ENCODE measurements at places on chromosomes 4 and X. TPM values are rescaled to one million over a fixed set of nuclear protein-coding genes. Genes with fewer than 3 reads are reported as not detected.

Gene BOD1L1
- total RNA-seq: 20.2 TPM

Gene CCDC160
- not detected for total RNA-seq

Gene VCX2
- total RNA-seq: not detected

Gene CACNA1F
- total RNA-seq: 0.21 TPM

DNA sequence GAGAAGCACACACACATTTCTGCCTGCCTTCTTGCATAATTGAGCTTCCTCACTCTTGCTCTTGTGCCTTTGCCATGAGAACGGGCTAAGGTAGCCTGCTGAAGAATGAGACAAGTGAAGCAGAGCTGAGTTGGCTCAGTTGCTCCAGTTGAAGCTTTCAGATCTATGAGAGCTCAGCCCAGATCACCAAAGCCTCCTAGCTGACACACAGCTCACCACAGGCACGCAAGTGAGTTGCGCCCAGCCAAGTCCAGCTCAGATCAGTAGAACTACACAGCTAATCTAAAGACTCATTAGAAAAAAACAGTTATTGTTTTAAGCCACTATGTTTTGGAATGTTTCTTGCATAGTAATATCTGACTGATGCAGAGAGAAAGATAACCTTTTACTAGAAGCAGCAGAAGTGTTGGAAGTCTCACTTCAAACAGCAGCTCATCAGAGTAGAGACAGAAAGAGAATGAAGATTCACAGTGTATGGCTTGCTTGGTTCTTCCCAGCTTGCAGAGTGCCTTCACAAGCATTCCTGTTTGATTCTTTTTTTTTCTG, 362.4 kb downstream of the MID1IP1 start:
- no peak for DNase-seq

GRCh38 chr4:114149-114548, 10.2 kb upstream of the ZNF718 start:
- DNase-seq: no peak

DNA sequence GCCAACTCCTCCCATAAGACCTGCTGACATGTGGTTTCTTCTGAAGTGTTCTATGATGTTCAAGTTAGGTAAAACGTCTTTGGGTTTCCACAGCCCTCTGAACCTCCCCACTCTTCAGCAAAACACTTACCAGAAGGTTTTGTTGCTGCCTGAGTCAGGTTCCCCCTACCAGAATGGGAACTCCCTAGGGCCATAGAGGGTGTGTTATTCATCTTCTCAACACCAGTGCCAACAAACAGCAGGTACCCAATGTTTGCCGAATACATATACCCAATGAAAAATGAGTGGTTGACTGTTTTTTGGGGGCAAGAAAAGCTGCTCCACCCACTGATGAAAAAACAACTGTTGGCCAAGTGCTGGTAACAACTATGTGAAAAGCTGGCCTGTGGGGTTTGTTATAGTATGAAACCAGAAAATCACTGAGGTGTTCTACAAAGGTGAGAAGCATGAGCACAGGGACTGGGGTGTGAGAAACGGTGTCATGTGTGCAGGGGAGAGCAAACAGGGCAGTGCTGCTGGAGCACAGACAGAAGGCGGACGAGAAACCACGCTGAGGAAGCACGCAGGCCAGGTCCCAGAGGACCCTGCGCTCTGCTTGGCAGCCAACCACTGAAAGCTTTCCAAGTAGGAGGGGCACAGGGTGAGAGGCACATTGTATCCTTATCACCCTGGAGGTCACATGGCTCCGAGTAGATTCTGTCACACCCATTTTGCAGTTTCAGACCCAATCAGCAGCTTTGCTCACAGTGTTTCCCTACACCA, 28.8 kb downstream of the ATP8A1 start:
- DNase-seq: peak; percentile 85

DNA sequence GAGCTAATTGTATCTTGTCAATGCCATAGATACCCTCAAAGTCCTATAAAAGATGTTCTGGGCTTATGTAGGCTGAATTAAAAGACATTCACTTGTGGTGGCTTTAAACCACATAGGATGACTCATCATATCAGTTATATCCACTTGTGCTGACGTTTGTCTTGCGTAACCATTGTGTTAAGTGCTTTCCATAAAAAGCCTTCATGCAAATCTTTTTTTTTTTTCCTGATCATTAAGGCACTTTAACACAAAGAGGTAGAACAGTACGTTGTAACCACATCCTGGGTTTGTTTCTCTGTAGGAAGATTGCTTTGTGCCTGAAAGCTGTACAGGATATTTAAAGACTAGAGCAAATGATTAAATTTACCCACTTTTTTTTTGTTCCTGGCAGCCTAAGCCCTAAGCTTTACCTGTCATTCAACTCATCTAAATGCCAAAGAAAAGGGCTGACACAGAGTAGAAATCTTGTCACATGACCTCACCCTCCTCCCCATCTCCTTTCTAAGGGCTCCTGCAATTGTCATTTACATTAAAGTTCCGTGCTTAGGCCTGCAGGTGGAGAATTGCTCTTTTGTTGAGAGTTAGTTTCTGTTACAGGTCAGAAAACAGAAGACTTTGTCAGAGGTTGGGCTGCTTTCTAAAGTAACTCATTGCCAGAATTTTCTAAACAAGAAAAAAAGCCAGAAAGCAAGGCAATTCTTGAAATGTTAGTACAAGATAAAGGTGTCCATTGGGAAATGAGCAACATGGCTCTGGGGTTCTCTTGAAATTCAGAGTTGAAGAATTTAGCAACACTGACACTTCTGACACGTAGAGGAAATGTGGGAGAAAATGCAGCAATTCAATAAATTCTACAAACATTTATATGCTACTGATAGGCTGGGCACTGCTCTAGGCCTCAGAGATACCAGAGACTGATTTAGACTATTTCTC, 555.6 kb downstream of the PPARGC1A start:
- DNase-seq: no peak

- DNase-seq: no peak
These were observed 48.1 kb upstream of the PLK4 start for GRCh38 chr4:127832585-127832984.

DNA sequence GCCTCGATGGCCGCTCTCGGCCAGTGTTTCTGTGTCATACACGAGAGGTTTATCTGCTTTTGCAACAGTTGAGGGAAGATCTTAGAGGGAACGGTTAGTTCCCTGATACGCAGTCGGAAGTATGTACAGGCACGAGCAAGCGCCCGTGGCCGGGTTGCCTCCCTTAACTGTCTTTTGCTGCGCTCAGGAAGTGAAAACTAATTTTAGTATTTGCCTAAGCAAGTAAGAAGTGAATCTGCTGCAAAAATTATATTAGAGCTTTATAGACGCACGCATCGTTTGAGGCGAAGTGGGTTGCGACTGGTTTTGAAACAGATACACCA, 695 bp downstream of the MTM1 start:
- peak; percentile 41 for DNase-seq

- DNase-seq: no peak
These were observed 104.1 kb downstream of the PALLD start for GRCh38 chr4:168600796-168601583.

DNA sequence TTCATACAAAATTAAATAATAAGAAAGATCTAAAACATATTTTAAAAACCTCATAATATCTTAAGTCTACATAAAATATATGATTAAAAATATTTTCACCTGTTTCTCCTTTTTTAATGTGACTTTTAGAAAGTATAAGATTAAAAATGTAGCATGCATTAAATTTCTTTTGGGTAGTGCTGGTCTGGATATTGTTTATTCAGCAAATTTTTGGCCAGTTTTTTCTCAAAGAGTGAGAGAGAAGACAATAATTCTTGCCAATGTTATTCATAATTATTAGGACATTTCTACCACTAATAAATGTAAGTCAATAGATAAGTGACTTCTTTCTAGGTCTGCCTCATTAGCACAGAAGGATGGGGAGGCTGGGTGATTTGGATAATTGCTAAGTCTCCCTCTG, 14.1 kb downstream of the MAGEB1 start:
- DNase-seq: no peak

DNA sequence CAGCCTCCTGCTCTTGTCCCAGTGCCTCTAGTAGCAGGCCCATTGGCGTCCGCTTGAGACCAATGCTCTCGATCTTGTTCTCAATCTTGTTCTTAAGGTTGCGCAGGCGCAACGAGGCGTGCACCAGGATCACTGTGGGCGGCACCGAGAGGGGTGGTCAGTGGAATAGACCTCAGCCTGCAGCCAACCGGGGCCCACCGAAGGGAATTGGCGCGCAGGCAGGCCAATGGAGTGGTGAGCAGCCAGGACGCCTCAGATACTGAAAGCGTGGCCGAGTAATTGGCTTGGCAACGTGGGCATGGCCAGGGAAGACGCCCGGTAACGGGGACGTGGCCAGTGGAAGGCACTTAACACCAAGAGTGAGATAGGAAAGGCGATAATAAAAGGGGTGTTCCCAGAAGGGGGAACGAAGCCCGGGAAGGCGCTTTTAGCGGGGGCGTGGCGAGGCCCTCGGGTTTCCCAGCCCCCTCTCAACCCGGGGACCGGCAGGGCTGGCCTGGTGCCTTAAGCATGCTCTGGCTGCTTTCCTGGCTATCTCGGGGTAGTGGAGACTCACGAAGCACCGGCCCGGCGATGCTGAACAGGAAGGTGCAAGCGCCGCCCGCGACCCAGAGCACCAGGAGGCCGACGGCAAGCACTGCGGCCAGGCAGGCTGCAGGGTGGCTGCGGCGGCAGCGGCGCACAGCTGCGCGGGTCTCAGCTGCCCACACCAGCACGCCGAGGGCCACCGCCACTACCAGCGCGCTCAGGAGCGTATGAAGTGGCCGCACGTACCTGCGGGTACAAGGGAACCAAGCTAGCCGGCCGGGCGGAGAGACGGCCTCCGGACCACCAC, 1.7 kb downstream of the PRAF2 start:
- peak; percentile 90 for DNase-seq

GRCh38 chrX:131646106-131646505, 102.2 kb downstream of the OR13H1 start:
- no peak for DNase-seq

DNA sequence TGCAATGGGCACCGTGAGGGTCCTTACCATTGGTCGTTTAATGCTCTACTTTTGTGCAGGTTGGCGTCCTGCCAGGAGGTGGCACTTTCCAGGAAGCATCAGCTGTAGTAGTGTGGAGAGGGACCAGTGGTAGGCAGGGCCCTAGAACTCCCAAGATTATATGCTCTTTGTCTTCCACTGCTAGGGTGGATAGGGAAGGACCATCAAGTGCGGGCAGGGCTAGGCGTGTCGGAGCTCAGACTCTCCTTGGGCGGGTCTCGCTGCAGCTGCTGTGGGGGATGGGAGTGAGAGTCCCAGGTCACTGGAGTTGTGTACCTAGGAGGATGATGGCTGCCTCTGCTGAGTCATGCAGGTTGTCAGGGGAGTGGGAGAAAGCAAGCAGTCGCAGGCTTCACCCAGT, 134.7 kb downstream of the KLF8 start:
- no peak for DNase-seq

DNA sequence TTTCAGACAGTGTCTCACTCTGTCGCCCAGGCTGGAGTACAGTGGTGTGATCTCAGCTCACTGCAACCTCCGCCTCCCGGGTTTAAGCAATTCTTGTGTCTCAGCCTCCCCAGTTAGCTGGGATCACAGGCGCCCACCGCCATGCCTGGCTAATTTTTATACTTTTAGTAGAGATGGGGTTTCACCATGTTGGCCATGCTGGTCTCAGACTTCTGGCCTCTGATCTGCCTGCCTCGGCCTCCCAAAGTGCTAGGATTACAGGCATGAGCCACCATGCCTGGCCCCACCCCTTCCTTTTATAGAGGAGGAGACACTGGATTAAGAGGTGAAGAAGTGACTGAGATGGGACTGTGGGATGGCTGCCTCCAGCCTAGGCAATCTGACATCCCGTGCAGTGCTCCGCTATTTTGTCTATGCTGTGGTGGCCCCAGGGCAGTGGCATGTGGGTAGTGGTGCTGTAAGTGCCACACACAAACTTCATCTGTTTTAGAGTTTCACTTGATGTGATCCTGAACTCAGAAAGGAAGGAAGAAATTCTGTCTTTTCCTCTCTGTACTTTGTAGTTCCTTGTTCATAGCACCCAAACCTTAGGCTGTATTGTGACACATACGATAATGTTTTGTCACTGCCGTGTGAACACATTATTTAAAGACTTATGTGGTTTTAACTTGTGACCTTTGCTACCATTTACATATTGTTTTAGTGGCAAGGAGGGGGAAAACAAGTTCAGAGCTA, 48.9 kb downstream of the FNIP2 start:
- DNase-seq: no peak

GRCh38 chrX:141814213-141814857, 23.8 kb upstream of the MAGEC3 start:
- DNase-seq: no peak

- DNase-seq: no peak
These were observed 84.2 kb downstream of the CAMK2D start for GRCh38 chr4:113677325-113677724.

DNA sequence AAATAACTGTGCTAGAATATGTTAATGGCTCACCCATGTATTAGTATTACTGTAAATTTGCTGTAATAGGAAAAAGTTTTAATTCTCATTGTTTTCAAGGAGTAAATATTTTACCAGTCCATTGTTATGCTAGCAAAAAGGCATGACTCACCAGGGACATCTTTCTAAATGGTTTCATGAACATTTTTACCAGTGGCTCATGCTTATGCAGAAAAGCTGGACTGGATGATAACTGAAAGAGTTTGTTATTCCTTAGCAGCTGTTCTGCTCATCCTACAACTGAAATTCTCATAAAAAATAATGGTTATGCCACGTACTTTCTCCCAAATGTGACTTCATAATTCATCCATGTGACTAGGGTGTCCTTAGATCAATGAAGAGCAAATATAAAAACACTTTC, 111.9 kb upstream of the PCDH18 start:
- no peak for DNase-seq

- DNase-seq: no peak
These were observed 45.0 kb upstream of the CCDC149 start for GRCh38 chr4:24957886-24958285.

DNA sequence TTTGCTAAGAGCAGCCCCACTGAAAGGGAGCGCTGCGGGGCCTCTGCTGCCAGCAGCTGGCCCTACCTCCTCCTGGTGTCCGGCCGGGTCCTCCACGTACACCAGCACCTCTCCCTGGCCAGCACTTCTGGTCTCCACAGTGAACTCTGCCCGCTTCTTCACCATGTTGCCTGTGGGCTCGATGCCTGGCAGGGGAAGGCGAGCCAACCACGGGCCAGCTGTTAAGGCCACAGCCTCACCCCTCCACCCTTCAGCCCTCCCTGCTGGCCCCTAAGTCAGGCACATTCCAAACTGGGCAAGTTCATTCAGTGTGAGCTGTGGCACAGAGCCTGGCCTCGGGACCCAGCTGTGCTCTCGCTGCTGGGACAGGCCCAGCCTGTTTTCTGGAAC, 7.8 kb downstream of the FLNA start:
- no peak for DNase-seq

Data from left cardiac atrium (tissue), 4 donors.